ENCODE measurements at places on chromosomes 11 and 22.

GRCh38 chr11:69614085-69614484, 26.9 kb upstream of the CCND1 start:
- DNase-seq: no peak

- DNase-seq: no peak
Measured at GRCh38 chr11:79198898-79199250, 242.0 kb downstream of the TENM4 start.

- no peak for DNase-seq
Measured at GRCh38 chr11:67290801-67291200, 1.7 kb downstream of the ANKRD13D start.

DNA sequence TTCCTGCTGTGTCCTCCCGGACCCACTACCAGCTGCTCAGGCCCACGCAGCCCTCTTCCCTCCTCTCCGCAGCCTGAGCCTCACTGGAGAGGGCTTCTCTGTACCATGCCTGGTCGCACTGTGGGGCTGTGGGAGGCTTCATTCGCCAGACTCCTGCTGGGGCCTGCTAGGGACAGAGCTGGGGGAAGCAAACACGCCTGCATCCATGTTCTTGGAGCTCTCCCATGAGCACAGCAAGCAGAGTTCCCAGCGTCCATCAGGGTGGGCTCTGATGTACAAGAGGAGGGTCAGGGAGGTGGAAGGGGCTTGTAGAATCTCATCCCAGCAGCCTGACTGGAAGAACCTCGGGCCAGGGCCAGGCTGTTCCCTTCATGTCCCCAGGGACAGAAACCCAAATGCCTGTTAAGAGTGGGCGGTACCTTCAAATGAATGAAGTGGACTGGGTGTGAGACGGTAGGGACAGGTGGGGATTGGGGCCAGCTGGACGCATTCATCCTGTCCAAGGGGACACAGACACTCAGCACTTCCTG, 59.9 kb downstream of the MPPED1 start:
- no peak for DNase-seq

DNA sequence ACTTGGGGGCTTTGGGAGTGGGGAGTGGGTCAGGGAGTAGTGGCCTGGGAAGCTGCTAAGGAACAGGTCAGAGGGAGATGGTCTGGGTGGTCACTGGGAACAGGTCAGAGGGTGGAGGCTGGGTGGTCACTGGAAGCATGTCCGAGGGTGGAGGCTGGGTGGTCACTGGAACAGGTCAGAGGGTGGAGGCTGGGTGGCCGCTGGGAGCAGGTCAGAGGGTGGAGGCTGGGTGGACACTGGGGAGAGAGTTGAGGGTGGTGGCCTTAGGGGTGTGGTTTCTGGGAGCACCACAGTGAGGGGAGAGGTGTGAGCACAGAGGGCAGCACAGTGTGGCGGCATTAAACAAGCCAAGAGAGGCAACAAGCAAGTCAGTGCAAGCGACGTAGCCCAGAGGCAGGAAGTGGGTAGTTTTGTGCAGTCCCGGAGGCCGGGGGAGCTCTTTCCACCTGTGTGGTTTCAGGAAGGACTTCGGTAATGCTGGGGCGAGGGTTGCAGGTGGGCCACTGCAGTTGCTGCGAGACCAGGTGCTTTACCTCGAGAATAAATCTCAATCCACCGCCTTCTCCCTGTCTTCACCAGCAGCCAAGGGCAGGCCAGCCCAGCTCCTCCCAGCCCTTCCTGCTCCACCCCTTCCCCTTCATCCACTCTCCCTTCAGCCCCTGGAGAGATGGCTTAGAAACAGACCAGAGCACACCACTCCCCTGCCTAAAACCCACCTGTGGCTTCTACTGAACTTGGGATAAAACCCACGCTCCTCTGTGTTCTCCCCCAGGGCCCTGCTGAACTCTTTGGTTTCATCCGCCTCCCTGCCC, 3.2 kb upstream of the CACNA1I start:
- DNase-seq: no peak

DNA sequence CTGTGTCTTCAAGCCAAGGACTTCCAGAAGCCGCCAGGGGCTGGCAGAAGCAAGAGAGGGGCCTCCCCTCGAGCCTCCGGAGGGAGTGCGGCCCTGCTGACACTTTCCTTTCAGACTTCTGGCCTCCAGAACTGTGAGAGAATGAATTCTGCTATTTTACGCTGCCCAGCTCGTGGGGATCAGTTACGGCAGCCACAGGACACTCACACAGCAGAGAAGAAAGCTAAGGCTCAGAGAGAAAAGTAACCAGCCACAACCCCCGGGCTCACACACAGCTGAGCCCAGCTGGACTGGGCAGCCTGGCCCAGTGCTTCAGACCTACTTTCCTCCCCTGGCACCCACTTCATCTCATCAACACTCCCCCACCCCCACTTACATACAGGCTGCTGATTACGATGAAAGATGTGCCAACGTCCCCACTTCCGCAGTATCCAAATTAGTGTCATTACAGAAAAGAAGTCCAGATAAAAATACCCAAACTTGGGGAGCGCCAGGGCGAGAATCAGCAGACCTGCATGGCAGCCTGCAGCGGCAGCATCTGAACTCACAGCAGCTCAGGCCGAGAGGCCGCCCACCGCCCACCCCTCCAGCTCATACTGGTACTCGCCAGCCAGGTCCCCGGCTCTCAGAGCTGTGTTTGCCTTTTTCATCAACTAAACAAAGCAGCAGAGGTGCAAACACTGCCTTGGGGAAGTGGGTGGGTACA, 15.3 kb downstream of the PHF21B start:
- DNase-seq: peak; percentile 49

Measured in NCI-H774 (cell line).